ENCODE measurements at places on chromosomes 5 and 9.

DNA sequence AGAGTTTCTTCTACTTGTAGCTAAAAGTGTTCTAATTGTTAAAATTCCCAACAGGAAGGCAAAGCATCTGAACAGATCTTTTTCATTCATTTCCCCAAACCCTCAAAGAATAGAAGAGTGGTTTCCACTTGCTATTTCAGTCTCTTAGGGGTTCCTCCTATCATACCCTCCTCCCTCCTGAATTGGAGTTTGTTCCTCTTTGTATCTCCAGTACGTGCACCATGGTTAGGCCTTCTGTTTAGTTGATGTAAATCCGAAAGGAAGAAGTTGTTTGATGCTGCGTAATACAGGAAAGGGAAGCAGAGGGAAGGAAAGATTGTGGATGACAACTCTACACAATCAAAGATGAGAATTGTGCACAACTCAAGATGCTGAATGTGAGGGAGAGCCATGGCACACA, 303.6 kb downstream of the PIK3R1 start:
- no peak for DNase-seq

DNA sequence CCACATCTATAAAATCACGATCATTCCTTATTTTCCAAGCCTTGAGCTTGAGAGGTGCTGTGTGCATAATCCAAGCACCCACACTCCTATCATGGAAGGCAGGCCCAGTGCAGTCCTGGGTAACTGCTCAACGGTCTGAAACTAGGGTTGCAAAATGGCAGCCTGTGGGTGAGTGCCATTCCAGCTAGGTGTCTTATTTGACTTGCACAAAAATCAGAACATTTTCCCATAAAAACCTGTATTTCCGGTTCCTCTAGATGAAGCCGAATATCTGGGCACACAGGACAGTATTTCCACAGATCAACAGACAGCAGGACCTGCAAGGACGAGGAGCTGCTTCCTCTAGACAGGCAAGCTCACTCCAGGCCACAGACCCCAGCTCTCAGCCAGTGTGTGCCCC, 588.8 kb downstream of the BNC2 start:
- DNase-seq = no peak

DNA sequence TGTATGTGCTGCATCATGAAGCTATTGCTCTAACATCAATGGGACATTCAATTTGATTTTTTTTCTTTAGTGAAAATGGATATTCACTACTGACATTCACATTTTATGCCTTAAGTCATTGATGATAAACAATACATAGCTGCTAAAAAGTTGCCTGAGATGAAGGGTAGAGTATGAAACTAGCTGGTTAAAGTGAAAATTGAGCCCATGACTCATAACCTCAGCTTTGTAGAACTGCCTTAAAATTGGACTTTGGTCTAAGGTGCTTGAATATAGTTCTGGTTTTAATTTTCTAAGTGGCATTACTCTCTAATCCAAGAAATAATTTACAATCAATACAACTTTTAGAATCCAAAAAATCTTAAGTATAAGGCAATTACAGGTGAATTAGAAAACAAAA, 740.4 kb upstream of the RIOK2 start:
- no peak for DNase-seq

GRCh38 chr5:53350991-53351770, 129.2 kb upstream of the FST start:
- DNase-seq = no peak

- DNase-seq = no peak
Measured at GRCh38 chr9:38108326-38108725, 39.3 kb upstream of the SHB start.

DNA sequence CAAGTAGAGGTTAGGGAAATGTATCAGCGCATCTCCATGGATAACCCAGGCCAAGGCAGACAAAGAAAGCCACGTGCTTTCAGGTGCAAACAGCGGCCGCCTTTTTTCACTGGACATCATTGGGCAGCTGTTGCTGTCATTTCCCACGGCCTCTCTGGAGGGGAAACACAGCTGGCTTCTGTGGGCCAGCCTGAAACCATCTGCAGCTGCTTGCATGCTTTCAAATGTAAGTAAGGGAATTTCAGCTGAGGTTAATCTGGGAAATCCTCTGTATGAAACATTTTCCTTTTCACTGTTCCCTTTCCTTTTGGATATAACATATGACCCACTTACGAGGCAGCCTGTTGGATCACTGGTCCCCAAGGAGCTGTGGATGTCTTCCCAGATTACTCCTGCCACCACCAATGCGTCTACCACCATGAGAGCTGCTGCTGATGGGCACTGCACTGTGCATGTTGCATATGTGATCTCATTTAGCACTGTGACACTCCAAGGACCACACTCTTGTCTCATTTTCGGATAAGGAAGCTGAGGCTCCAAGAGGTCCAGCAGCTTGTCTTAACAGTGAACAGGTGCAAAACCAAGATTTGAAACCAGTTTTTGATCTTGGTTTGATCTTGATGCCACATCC, 106.3 kb downstream of the C9orf152 start:
- no peak for DNase-seq

- DNase-seq = no peak
Measured at GRCh38 chr5:94181895-94182294, 436.5 kb downstream of the KIAA0825 start.

DNA sequence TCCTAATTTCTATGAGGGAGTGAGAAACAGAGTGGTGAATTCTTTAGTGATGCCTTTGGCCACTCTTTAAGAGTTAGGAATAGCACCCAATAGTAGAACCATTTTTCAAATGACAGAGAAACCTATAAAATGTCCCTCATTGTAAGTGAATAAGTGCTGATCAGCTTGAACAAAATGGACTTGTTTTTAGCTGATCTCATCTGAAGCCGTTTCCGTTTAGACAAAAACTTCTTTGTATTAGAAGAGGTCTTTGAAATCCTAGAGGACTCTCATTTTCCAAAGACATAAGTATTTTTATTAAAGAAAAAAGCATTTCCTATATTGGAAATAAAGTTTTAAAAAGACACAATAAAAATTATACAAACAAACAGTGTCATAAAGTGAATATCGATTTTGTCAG, 273.9 kb downstream of the ARHGEF28 start:
- no peak for DNase-seq

DNA sequence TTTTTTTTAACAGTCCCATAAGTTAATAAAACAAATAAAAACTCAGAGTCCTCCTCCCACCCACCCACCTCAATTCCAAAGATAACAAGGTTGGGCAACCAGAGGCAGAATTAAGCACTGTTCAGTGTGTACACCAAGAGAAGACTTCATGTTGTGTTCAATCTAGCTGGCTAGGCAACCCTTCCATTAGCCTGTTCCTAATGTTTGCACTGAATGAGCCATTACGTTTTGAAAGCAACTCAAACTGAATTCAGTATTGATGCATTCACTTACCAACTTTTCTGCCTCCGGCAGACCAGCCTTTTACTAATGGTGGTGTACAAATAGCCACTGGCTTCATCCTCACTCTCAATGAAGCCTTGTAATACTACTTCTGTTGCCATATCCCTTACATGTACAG, 47.5 kb downstream of the PBX3 start:
- peak; percentile 51 for DNase-seq

DNA sequence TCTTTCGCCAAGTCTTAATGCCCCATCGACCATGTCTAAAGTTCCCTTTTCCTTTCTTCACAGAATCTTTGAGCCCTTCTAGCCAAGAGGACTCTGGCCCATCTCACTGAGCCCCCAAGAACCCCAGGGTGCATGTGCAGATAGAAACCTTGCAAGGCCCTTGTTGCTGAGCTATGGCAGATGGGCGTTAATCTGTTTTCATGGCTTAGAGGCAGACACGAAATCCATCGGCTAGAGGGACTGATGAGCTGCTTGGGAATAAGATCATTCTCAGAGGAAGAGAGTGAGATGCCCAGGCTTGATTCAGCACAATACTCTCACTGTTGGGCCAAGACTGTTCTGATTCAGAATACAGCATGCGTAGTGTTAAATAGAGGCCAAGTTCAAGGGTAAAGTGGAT, 262.5 kb upstream of the C9orf72 start:
- DNase-seq = no peak
